Stimulated activated naive CD8-positive, alpha-beta T cell treated with anti-CD3 and anti-CD28 coated beads, Interleukin-15, amount 100 ng/mL, for 72 hours (primary cell): ENCODE measurements at places on chromosomes 4 and X.

GRCh38 chrX:69320116-69320515 lies 154.9 kb upstream of the PJA1 start:
- no peak for DNase-seq

- DNase-seq, result no peak
Observed at GRCh38 chr4:140688711-140689598, 67.2 kb downstream of the TBC1D9 start.

DNA sequence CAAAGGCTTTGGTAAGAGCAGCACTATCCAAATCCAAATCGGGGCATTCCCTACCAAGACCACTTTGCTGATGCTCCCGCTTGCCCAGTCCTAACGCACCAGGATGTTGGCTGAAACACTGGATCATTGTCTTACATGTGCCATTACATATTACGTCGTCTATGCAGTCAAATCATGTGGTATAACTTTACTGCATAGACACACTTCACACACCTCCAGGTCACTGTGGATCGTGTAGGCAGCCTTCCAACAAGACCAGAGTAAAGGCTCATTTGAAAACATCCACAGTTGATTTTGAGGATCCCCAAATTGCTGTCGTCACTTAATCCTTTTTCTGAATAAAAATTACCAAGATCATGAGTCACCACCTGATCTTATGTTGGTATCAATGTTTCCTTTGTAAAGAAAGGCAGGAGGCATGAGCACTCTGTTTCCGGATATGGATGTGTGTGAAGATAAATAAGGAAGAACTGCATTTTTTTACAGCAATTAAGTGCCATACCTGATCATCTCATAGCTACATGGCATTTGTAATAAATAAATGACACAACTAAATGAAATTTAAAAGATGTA lies 18.5 kb downstream of the TENM3 start:
- no peak for DNase-seq

- no peak for DNase-seq
Observed at GRCh38 chr4:123553733-123554637, 157.4 kb downstream of the SPRY1 start.

DNA sequence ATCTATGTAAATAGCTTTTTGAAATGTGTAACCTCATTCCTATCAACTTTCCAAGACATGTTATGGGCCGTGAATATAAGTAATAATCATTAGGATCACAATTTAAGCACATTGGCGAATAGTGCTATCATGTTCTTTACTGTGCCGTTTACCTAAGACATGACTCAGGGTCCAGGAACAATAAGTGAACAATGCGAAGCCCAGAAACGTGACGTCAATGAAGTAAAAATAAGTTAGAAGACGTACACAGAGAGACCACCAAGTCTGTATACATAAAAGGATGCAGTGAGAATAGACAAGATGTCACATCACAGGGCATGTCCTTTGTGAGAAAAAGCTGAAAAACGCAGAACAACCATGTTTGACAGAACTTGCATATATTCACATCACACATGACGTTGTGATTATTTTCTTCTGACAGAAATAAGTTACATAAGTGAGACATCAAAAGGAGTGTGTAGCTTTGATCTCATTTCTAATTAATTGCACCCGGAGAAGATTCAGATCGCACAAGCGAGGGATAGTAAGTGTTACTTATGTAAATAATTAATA lies 49.4 kb upstream of the FAT1 start:
- DNase-seq, result no peak

GRCh38 chrX:68718443-68718820 lies 71.0 kb downstream of the STARD8 start:
- DNase-seq, result no peak

GRCh38 chr4:135497563-135498152 lies 1296.1 kb upstream of the PABPC4L start:
- DNase-seq, result no peak
